ENCODE measurements at places on chromosomes 4 and X. TPM values are rescaled to one million over a fixed set of nuclear protein-coding genes. Genes with fewer than 3 reads are reported as not detected.

- H3K4me3 ChIP-seq, result no peak overlapping the region
- H3K4me1 ChIP-seq, result no peaks in the 10 kb centered on the region
- H3K27ac ChIP-seq, result no peak overlapping the region
- no peaks in the 10 kb centered on the region for H3K27me3 ChIP-seq
- DNase-seq, result no peak
These were observed 105.6 kb downstream of the HUWE1 start for GRCh38 chrX:53580742-53581504.

DNA sequence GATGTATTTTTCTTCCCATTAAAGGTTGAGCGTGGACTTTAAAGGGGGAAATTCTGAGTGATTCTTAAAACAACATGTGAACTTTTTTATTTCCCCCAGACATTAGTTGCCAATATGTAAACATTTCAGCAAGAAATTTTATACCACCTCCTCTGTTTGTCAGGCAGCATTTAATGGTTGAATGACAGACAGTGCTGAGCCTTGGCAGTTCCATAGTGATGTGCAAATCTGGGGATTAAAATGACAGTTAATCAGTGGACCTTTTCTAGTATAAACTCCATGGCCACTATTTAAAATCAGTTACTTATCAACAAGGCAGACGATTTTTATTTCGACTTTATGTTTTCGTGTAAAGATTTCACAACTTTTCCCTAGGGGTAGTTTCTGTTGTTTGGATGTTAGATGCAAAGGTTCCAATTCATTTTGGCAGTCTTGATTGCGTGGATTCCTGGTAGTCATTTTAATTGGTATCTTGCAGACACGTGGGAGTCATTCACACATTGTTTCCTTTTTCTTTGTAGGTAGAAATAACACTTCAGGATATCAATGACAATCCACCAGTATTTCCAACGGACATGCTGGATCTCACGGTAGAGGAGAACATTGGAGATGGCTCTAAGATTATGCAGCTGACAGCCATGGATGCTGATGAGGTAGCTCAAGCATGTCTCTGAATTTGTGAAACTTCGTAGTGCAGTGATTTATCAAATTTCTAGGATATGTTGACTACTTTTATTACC lies 83.7 kb downstream of the FAT4 start:
- H3K27ac ChIP-seq, result no peak overlapping the region
- no peak for DNase-seq
- H3K4me1 ChIP-seq, result no peaks in the 10 kb centered on the region
- no peak overlapping the region for H3K4me3 ChIP-seq
- H3K27me3 ChIP-seq, result no peaks in the 10 kb centered on the region

- peak; percentile 41 for DNase-seq
- peaks cover 29% of the 10 kb centered on the region for H3K4me1 ChIP-seq
- peaks cover 18% of the 10 kb centered on the region for H3K27me3 ChIP-seq
- H3K4me3 ChIP-seq, result peak overlapping the region; percentile 91
- peak overlapping the region; percentile 96 for H3K27ac ChIP-seq
These were observed 612 bp downstream of the MAGED2 start for GRCh38 chrX:54808109-54808604.

GRCh38 chr4:80180743-80181142 lies 16.6 kb upstream of the PRDM8 start:
- no peak for DNase-seq
- H3K4me3 ChIP-seq, result no peak overlapping the region
- H3K27ac ChIP-seq, result no peak overlapping the region

- H3K36me3 ChIP-seq, result no peaks in the 10 kb centered on the region
- no peak overlapping the region for H3K4me3 ChIP-seq
- no peak overlapping the region for H3K27ac ChIP-seq
These were observed 184.0 kb downstream of the UGT8 start for GRCh38 chr4:114782415-114783214.

DNA sequence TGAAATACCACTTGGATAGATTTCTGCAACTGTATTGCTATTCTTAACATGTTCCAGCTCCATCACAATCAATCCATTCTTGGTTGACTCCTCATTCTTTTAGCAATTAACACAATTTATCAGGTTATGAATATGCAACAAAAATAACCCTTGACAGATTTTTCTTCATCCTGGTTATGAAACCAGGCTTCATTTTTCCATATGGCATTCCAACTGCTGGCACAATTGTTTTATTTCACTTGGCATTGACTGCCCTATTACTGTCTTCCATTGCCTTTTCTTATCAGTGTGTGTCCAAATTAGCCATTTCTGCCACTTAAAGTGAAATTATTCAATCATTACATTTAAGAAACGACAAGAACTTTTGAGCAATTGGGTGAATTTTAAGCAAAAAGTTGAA lies 388.8 kb upstream of the EPHA5 start:
- H3K27ac ChIP-seq, result no peak overlapping the region
- no peaks in the 10 kb centered on the region for H3K4me1 ChIP-seq
- H3K27me3 ChIP-seq, result no peaks in the 10 kb centered on the region
- H3K4me3 ChIP-seq, result no peak overlapping the region

The SLC26A1 gene
- 0.17 TPM for total RNA-seq

The LRAT gene
- not detected for total RNA-seq

The FAM236D gene
- not detected for total RNA-seq

The ARR3 gene
- total RNA-seq, result not detected

The GLRB gene
- not detected for total RNA-seq

The FAM53A gene
- total RNA-seq, result 0.99 TPM

All from activated CD4-positive, alpha-beta T cell treated with anti-CD3 and anti-CD28 coated beads, Interleukin-2, amount 10 ng/mL, durations not matched to agents 7 days and 5 days (primary cell).